ENCODE measurements at places on chromosomes 6 and 20.

GRCh38 chr20:3209946-3210317 is 634 bp downstream of the ITPA start:
- no peak for DNase-seq

DNA sequence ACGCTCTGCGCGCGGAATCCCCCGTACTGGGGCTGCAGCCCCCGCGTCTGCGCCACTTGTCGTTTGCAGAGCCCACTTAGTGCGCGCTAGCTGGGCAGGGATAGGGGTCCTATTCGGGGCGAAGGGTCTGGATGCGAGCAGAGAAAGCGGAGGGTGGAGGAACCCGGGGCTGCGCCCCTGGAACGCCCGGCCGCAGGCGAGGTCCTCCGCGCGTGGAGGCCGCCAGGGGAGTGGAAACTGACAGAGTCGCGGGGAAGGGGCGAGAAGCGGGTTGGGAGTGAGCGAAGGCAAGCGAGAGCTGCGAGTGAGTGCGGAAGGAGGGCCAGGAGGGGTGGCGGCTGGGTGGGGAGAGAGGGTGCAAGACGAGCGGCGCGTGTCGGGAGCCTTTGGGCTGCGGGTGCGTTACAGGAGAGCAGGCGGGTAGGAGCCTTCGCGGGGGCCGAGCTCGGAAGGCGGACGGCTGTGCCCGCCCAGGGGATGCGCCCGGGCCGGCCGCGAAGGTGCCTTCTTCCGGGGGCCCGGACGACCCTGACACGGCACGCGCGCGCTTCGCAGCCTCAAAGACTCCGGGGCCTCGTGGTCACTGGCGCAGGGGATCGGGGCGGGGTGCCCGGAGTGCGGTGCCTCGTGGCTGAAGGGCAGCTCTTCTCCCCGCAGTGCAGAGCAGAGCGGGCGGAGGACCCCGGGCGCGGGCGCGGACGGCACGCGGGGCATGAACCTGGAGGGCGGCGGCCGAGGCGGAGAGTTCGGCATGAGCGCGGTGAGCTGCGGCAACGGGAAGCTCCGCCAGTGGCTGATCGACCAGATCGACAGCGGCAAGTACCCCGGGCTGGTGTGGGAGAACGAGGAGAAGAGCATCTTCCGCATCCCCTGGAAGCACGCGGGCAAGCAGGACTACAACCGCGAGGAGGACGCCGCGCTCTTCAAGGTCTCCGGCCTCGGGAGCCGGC is 1.2 kb downstream of the IRF4 start:
- DNase-seq = peak; percentile 61

DNA sequence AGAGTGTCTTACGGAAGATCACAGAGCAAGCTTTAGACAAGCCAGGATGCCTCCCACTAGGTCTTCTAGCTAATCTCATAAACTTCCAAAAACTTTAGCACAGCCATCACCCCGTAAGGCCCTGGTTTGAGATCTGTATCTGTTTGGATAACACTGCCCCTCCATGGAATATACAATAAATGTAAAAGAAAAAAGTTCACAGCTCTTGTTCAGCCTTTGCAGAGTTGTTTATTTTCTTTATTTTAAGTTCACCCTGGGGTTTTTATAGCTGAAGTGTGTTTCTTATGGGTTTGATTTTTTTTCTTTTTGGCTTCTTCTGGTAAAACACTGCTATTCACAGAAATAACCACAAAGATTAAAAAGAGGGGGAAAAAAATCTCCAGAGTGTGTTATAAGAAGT is 125.6 kb downstream of the EYA2 start:
- DNase-seq = no peak

GRCh38 chr6:163813979-163814493 is 399.5 kb downstream of the QKI start:
- no peak for DNase-seq

DNA sequence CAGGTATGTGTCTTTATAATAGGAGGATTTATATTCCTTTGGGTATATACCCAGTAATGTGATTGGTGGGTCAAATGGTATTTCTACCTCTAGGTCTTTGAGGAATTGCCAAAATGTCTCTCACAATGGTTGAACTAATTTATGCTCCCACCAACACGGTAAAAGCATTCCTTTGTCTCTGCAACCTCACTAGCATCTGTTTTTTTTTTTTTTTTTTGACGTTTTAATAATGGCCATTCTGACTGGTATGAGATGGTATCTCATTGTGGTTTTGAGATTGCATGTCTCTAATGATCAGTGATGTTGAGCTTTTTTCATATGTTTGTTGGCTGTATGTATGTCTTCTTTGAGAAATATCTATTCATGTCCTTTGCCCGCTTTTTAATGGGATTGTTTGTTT is 144.9 kb upstream of the RGS17 start:
- DNase-seq = no peak

- no peak for DNase-seq
Observed at GRCh38 chr6:139515511-139515910, 141.1 kb upstream of the CITED2 start.

- DNase-seq = no peak
Observed at GRCh38 chr20:3563133-3563532, 92.3 kb downstream of the ATRN start.

DNA sequence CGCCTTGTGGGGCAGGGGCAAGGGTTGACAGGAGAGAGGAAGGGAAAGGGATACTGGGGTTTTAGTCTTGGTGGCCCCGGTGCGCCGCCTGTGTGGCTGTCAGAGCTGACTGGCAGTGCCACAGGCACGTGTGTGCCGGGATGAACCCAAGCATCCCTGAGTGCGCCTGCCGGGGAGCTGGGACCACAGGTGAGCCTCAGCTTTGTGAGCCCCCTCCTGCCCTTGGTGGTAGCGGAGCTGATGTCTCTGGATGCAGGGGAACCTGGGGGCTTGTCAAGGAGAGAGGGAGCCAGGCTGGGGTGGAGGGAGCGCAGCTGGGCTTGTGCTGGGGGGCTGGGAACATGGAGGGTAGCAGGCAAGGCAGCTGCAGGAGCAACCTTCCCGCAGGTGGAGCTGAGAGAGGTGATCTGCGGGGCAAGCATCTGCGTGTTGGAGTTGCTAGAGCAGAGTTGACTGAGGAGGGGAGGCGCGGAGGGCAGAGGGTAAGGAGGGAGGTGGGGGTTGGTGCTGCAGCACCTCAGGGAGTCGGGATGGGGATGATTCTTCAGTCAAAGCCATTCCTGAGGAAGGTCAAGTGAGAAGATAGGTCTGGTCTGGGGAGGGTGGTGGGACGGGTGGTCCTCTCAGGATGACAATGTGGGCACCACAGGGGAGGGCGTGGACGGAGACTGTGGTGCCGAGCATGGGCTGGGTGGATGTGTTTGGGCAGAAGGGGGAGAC is 28.1 kb downstream of the PYGB start:
- no peak for DNase-seq

- peak; percentile 11 for DNase-seq
Observed at GRCh38 chr20:40634891-40635290, 54.1 kb downstream of the MAFB start.

- DNase-seq = no peak
Observed at GRCh38 chr6:5335020-5335419, 73.7 kb downstream of the FARS2 start.

DNA sequence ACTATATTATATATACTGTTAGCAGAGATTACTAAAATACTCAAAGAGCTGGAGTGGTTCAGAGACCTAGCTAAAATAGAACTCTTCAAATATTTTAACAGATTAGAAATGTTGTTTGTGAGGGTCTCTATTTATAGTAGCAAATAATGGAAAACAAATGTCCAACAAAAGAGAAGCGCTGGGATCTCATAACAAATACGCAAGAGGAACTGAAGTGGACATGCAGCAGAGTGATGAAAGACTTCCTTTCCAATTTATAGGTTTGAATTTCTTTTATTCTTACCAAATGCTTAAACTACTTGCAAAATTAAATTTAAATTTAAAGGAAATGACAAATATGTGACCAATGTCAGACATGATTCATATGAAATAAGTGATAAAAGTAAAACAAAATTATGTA is 49.9 kb downstream of the PIGU start:
- DNase-seq = no peak

DNA sequence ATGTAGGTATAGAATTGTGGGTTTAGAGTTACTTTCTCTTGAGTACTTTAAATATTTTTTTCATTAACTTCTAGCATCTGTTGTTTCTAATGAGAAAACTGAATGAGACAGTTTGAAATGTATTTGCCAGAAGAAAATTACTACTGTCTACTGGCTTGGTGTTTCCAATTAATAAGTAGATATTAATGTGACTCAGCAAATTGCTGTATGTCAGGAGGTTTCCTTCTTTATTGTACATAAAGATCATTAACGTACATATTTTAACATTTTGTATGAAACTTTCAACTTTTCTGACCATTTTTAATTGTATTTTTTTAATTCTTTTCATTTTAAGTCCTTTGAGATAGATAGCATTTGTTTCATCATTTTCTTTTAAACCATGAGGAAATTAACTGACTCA is 135.1 kb upstream of the SLC22A23 start:
- no peak for DNase-seq

GRCh38 chr6:101490857-101491256 is 97.3 kb downstream of the GRIK2 start:
- DNase-seq = no peak

GRCh38 chr20:59217794-59218280 is 54.2 kb downstream of the ZNF831 start:
- DNase-seq = no peak

DNA sequence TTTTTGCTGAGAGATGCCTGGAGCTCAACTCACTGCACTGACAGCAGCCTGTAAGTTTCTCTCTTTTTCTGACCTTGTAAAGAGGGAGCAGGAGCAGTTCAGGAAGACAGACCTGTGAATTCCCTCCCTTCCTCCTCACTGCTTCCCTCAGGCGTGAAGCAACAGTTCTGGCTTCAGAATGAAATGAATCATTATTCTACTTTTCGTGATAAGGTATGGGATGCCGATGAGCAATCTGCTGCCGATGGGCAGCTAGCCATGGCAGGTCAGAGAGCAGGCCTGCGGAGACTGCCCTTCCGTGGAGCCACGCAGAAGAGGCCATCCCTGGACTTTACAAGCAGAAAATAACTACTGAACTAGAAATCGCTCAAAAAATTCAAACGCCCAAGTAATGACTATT is 426.5 kb upstream of the RNF217 start:
- DNase-seq = no peak

GRCh38 chr20:45268531-45268930 is 14.2 kb upstream of the SLPI start:
- DNase-seq = peak; percentile 12

DNA sequence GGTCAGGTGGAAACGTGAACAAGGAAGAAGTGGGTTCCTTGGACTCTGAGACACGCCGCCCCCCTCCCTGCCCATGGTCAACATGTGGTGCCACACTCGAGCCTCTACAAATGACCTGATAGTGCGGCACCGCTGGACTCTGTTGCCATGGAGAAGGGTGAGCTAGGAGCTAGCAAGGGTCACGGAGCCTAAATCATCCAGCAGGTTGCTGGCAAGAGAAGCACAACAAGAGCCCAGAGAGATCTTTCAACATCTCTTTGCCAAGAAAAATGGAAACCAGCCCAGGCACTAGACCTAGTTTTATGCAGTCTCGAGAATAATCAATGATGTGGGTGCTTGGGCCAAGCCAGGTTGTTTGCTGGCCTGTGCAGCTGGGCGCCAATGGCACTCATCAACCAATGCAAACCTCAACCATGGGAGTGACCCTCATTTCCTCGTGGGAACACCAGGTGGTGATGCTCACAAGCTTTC is 69.5 kb downstream of the NOL4L start:
- DNase-seq = no peak

- DNase-seq = no peak
Observed at GRCh38 chr6:168971549-168971948, 282.1 kb downstream of the THBS2 start.

DNA sequence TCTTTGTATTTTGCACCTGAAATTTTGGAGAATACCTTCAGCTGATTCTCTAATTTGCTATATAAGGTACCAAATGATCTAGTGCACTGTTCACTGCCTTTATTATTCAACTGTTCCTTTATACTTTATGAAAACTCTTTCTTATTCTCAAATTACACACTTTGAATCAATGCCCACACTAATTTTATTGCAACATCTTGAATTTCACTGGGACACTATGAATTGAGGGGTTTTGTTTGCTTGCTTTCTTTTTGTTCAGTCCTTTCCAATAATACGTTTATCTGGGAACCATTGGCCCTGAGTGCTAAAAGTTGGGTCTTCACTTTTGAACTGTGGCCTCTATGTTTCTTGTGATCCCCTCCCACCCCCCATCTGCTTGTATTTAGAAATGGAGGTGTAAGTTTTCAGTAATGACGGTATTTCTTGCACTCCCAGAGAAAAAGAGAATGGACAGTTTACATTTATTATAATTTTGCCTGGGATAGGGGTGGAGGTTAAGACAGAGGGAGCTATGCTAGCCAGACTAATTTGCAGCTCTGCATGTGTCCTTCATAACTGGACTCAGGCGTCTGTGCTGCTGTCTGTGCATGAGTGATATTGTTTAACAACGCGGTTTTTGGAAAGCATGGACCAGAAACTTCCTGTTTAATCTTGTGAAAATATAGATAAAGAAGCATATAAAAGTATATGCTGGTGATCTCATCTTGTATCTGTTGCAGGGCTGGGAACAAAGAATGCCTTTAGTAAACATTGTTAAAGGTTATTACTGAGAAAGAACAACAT is 98.1 kb downstream of the DNAH8 start:
- DNase-seq = no peak

DNA sequence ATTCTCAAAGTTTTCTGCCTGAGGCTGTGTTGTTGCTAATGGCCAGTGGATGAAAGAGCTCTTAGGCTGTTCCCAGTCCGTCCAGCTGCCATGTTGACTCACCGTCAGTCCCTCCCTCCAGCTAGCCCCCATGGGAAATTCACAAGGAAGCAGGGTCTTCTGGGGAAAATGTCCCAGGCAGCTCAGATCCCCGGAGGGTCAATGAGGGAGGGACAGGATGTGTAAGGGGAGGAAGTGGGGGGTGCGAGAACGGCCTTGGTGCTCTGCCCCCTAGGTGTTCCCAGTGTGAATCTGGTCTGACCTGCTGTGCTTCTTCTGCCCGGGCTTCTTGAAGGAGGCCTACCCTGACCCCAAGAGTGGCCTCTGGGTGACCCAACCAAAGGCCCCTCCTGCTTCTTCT is 65.9 kb downstream of the CEBPB start:
- no peak for DNase-seq

GRCh38 chr6:151121900-151122299 is 117.9 kb upstream of the AKAP12 start:
- no peak for DNase-seq

DNA sequence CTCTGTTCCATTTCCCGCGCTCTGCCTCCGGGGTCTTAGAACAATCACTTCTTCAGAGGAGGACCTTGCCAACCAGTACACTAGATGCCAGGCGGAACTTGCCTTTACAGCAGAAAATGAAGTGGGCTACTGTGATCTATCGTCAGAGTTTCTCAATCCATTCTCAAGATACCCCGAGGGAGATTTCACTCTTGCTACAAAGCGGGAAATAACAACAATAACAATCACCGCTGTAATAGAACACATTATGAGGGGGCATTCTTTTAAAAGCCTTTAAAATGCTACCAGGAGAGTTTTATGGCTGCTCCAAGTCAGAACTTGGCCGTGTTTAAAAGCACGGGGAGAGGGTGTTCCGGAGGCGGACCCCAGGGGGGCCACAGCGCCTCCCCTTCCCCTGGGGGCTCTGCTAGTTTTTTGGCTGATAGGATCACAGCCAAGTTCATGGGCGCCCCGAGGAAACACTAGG is 617.0 kb upstream of the AGPAT4 start:
- DNase-seq = no peak

GRCh38 chr20:31968291-31969126 is 558 bp downstream of the XKR7 start:
- DNase-seq = peak; percentile 97

GRCh38 chr6:170552765-170553533 is at the start of gene PSMB1:
TSS of gene PSMB1 (minus strand) at chr6:170553307. CDS start at chr6:170553242, 65 bp downstream.
- DNase-seq = peak; percentile 93

Data from ecto neural progenitor cell (in vitro differentiated cells).